ENCODE measurements at places on chromosomes 5 and 9.
A peak's percentile ranks its signal among the peaks of the same experiment; 100 is the strongest.

- DNase-seq: no peak
These were observed 161.1 kb downstream of the C5orf15 start for GRCh38 chr5:133807348-133807747.

- DNase-seq: no peak
These were observed 88.2 kb downstream of the PTPN3 start for GRCh38 chr9:109409773-109410397.

GRCh38 chr9:105195259-105195658 lies 49.2 kb upstream of the SLC44A1 start:
- DNase-seq: no peak

GRCh38 chr5:20300110-20300509 lies 312.1 kb upstream of the CDH18 start:
- no peak for DNase-seq

DNA sequence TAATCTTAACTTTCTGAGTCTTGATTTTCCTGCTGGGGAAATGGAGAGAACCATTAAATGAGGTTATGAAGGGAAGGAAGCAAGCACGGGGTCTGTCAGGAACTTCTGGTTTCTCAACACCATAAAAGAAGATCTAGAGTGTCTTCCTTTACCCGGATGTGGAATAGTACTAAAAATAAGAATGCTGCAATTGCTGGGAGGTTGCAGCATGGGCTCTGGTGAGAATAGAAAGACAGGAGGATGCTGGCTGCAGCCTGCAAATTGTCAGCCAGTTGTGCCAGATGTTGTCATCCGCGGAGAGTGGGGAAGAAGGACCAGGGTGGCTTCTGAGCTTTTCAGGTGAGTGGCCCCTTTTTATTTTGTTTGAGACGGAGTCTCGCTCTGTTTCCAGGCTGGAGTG lies 69.3 kb upstream of the STC2 start:
- DNase-seq: no peak

- peak; percentile 99 for DNase-seq
These were observed 6.5 kb downstream of the GLIS3 start for GRCh38 chr9:4293293-4293941.

GRCh38 chr5:172035049-172035448 lies 28.6 kb upstream of the FBXW11 start:
- no peak for DNase-seq

DNA sequence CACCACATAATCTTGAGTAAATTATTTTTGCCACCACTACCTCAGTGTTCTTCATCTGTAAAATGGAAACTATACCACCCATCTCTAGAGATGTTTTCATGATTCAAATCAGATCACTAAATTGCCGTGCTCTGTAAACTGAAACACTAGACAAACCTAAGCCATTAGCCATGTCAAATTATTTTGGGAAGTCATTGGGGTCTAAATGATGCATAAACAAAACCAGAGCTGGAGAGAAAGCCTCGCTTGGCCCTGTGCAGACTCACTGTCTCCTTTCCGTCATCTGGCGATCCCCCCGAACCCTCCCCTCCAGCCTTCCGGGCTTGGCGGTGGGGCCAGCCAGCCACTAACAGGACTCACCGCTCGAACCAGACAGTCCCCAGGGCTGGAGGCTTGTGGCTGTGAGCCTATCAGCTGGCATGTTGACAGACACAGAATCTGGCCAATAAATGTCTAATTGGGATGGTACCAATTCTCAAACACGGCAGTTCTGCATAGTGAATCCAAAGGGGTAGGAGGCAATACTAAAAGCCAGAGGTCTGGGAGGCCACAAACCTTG lies 256.5 kb downstream of the SEC61B start:
- no peak for DNase-seq

DNA sequence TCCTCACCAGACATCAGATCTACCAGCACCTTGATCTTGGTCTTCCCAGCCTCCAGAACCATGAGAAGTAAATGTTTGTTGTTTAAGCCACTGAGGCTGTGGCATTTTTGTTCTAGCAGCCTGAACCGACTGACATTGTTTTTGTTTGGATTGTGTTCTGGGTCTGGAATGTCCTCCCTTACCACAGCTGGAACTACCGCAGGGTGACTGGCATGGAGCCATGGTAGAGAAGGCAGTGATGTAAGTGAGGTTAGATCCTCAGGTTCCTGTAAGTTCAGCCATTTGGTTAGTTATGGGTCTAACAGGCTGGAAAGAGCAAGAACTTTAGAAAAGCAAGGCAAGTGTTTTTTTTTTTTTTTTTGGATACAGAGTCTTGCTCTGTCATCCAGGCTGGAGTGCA lies 209.3 kb downstream of the DAB2IP start:
- DNase-seq: peak; percentile 57

GRCh38 chr9:35844628-35845270 lies 15.7 kb downstream of the TMEM8B start:
- peak; percentile 86 for DNase-seq

- peak; percentile 59 for DNase-seq
These were observed 5.9 kb upstream of the FOXD1 start for GRCh38 chr5:73454379-73455036.

GRCh38 chr9:130110596-130111021 lies 56.9 kb downstream of the GPR107 start:
- DNase-seq: no peak

GRCh38 chr5:38796742-38797108 lies 49.1 kb upstream of the OSMR start:
- DNase-seq: no peak

DNA sequence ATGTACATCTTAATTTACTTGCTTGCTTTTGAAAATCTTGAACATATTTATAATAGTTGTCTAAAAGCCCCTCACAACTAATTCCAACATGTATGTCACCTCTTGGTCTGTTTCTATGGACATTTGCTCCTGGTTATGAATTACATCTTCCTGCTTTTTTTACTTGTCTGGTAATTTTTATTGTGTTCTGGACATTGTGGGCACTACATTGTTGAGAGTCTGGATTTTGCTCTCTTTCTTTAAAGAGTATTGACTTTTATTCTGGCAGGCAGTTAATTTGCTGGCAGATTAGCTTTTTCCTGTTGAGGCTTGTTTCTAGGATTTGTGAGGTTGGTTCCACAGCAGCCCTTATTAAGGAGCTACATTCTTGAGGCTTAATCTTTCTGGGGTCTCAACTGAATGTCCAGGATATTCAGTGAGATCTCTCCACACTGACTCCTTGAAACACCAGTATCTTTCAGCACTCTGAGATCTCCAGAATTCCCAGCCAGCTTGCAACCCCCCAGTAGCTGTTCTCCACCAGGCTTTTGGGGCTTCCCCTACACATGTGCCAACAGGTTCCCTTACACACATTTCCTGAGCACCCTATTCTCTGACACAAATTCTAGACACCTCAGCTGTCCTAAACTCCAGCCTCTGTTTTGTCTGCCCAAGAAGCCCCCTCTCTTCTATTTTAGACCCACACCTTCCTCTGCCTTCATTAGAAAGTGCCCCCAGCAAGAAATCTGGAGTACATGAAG lies 27.4 kb downstream of the KIAA1191 start:
- DNase-seq: no peak

DNA sequence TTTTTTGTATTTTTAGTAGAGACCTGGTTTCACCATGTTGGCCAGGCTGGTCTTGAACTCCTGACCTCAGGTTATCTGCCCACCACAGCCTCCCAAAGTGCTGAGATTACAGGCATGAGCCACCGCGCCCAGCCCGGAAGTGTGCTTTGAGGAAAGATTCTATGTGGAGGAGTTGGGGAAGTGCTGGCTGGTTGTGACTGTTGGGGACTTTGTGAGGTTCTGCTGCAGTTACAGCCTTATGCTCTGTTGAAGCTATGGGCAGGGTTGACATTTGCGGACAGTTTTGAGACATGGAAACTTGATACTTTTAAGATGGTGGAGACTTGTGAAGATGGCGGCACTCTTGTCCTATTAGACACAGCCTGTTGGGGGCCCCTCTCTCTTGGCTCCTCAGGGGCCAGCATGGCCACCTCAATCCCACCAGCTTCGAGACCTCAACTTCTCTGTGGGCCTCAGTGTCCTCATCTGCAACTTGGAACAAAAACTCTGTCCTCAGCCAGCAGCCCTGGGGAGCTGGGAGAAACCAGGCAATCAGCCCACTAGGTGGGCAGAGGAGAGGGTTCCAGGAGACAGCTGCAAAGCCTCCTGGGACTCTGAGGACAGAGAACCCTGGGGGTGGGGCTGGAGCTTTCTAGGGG lies 24.9 kb downstream of the C9orf50 start:
- DNase-seq: no peak

GRCh38 chr5:122455939-122456338 lies 143.9 kb downstream of the SNCAIP start:
- no peak for DNase-seq

- DNase-seq: no peak
These were observed 99.0 kb downstream of the CDH12 start for GRCh38 chr5:22754155-22754554.

DNA sequence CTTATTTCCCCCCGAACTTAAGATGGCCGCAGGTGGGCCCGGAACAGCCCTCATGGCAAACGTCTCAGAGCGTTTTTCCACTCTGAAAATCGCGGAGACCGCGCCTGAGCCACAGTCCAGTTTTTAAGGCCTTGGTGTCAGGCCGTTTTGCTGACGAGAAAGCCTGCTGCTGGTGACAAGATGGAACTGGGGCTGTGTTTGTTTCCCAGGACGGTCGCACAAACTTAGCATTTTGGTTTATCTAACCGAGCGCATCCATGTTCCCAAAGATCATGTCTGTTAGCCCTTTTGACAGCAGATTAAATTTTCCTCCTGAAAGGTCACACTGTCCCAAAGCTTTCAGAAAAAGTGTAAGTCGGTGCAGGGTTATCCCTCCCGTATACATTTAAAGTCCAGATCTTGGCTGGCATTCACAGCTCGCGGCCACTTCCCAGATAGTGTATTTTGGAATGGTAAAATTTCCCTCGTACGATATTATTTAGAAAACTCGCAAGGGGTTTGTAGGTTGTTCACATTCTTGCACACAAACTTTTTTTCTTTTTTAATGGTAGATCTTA lies 812 bp downstream of the SREK1 start:
- no peak for DNase-seq

DNA sequence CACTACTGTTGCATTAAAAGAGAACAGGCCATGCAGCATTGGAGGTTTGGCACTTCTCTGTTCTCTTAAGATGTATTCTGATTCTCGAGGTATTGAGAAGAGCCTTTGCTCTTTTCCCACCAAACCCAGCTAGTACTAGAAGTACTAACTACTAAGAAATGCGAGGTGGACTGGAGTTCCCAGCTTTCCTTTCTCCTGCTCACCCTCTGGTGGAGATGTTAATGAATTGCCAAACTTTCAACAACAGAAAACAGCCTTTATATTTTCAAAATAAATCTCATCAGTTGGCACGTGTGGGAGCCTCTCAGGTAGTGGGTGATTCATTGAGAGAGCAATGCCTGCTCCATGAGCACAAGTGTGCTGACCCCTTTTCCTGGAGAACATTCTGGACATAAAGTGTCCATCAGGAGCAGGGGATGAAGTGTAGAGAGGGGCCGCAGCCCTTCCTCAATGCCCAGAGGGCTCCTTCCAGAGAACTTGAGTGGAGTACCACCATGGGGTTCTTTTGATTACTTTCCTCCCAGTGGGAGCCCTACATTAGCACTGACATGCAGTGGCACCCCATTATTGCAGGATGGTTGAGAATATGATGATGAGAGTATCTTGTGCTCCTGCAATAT lies 45.7 kb downstream of the TMEM174 start:
- peak; percentile 67 for DNase-seq

DNA sequence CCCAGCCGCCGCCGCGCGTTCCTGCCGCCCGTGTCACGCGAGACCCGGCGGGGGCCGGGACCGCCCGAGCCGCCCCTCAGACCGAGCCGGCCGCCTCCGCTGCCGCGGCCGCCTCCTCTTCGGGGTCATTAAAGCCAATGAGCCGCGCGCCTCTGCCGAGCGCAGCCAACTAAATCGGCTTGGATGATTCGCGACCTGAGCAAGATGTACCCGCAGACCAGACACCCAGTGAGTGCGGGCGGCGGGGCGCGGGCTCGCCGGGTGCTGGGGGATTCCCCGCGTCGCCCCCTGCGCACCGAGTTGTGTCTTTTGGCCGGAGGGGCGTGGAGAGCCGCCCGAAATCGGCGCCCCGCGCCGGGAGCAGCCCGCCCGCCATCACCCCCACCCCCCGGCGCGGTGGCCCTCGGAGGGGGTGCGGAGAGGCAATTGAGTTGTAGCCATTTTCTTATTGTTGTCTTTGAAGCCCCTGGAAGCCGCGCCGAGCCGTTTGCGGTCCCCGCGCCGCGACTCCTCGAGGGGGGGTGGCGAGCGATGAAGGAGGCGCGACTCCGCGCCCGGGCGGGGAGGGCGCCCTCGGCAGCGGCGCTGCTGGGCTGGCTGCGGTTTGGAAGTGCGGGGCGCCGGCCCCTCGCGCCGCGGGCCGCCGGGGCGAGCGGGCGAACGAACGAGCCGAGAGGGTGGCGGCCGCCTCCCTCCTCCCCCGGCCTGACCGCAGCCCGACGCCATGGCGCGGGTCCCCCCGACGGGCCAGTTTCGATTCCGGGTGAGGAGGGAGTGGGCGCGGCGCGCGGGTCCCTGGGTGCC lies 1.0 kb downstream of the TLE4 start:
- DNase-seq: peak; percentile 57

GRCh38 chr9:76756941-76757673 lies 7.1 kb upstream of the PCA3 start:
- DNase-seq: no peak

DNA sequence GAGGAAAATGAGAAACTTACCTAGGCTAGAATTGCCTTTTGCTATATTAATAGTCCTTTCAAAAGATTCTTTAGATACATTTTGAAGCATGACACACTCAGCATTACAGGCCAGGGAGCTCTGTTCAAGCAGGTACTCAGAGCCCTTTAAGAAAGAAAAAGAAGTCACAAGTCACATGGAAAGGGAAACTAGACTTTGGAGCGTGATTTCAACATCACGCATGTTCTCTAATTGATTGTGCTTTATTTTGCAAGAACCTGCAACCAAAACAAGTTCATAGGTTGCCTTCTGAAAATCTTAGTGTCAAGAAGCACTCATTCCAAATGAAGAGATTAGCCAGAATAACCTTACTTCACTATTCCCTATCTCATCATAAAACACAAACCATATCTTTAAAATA lies 103.8 kb downstream of the MPDZ start:
- DNase-seq: no peak

GRCh38 chr5:76319673-76320072 lies 83.4 kb upstream of the IQGAP2 start:
- DNase-seq: no peak

DNA sequence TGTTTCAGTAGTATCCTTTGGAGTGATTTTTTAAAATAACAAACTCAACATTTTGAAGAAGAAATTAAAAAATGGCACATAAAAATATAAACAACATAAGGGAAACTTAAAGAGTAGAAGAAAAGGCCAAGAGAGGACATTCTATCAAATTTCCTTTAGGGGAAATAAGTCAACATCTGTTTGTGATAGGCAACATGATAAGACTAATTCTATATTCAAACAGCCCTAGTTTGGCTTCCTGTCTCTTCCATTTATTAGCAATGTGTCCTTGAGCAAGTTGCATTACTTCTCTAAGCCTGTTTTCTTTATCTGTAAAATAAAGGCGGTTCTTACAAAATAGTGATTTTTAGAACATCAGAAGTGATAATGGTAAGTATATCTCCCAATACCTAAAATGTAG lies 24.7 kb downstream of the TYRP1 start:
- no peak for DNase-seq
